Activated naive CD4-positive, alpha-beta T cell (primary cell): ENCODE measurements at places on chromosomes 2 and 18.
A peak's percentile ranks its signal among the peaks of the same experiment; 100 is the strongest.

GRCh38 chr2:121149384-121149783 is 135.6 kb downstream of the TFCP2L1 start:
- no peak for DNase-seq

GRCh38 chr18:11672846-11673454 is 16.1 kb upstream of the GNAL start:
- DNase-seq, result no peak

GRCh38 chr2:224372641-224373040 is 29.3 kb downstream of the FAM124B start:
- no peak for DNase-seq

DNA sequence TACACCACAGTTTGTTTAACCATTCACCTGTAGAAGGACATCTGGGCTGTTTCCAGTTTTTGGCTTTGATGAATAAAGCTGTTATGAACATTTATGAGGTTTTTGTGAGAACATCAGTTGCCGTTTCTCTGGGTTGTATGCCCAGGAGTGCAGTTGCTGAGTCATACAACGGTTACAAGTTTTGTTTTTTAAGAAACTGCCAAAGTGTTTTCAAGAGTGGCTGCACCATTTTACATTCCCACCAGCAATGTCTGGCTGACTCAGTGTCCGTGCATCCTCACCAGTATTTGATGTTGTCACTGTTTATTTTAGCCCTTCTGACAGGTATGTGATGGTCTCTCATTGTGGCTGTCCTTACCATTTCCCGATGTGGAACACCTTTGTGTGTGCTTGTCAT is 48.0 kb upstream of the GPR17 start:
- no peak for DNase-seq

DNA sequence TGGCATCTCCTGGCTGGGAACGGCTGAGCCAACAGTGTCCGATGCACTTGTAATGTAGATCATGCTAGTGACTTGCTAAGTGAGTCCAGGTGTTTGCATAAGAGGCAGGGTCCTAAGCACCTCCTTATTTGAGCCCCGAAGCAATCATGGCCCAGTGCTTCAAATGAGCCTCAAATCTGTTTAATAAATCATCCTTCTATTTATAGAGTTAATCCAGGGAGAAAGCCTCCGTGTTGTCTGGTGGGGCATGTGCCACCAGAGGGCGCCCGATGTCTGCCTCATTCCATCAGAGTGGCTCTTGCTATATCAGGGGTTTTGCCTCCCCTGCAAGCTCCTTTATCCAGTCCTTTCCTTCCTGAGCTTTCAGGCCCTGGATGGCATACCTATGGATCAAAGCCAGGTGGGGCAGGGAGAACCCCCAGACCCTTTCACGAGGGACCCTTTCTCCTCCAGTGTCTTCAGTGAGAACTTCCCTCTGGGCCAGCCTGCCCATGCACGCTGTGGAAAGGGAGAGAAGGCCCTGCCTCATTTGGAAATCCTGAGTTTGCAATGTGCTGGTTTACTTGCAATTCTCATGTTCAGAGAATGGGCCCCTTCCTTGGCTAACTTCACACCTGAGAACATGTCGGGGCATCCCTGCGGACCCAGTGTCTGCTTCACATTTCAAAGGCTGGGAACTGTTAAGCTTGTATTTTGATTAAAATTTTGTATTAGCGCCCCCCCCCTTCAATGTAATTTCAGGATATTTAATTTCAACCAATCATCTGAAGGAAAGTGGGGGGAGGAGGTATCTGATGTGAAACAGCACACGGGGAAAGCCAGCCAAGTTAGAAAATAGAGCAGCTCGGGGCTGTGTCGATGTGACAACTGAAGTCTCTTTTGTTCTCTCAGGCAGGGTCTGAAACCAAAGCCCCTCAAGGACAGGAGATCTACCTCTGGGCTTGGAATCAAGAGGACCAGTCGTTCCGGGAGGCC is 39.7 kb downstream of the RDH14 start:
- DNase-seq, result peak; percentile 72

GRCh38 chr2:27689424-27689823 is 25.7 kb downstream of the SLC4A1AP start:
- DNase-seq, result no peak

DNA sequence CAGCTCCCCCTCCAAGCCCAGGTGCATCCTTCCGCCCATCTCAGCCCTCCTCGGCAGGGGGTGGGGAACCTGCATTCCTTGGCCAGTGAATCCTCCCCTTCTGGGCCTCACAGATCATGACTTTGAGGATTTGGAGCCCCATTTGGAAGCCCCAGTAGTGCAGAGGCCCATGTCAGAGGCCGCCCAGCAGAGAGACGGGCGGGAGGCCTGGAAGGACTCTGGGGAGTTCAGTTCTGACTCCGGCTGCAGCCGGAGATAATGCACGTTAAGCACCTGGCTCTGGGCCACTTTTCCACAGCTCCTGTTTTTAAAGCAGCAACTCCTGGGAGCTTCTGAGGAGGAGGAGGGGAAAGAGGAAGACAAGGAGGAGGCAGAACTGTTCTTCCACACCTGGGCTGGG is 14.9 kb downstream of the ATOH8 start:
- DNase-seq, result no peak

DNA sequence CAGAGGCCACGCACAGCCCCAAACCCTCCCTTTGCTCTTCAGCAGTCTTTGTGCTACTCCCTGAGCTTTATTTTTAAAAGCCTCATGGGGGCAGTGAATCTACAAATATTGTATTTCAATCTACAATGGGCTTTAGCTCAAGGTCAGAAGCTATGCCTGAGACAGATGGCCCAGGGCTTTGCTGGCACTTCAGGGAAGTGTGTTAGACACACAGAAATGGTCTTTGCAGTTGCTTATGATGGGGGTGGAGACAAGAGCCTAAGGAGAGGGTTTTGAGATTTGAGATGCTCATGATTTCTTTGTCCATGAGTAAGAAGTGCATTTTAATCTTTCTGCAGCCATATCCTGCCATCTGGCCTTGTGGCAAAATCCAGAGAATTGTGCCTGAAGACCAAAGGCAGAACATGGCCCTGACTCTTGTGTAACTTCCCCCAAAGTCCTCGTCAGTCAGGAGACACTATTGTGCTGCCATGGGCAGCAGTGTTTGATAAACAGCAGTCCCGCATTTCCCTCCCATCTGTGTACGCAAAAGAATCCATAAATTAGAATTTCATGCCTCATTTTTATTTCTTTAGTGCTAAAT is 92.6 kb downstream of the VAPA start:
- DNase-seq, result no peak

DNA sequence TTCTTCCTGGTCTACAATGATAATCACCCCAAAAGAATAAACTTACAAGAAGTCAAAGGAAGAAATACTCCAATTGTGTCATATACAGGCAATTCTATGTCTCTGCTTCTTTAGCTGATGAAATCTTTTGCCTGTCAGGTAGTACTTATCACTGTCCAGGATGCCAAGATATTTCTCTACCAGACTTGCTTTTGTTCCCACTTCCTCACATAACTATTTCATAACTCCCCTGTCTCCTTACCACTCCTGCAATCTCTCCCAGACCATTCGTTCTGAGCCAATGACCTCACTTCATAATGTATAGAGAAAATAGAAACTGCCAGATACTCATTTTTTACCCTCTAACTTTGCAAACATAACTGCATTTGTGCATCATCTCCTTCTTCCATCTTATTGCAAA is 39.1 kb downstream of the HNMT start:
- DNase-seq, result no peak

- DNase-seq, result no peak
These were observed 8.5 kb upstream of the PAX3 start for GRCh38 chr2:222307143-222307756.

DNA sequence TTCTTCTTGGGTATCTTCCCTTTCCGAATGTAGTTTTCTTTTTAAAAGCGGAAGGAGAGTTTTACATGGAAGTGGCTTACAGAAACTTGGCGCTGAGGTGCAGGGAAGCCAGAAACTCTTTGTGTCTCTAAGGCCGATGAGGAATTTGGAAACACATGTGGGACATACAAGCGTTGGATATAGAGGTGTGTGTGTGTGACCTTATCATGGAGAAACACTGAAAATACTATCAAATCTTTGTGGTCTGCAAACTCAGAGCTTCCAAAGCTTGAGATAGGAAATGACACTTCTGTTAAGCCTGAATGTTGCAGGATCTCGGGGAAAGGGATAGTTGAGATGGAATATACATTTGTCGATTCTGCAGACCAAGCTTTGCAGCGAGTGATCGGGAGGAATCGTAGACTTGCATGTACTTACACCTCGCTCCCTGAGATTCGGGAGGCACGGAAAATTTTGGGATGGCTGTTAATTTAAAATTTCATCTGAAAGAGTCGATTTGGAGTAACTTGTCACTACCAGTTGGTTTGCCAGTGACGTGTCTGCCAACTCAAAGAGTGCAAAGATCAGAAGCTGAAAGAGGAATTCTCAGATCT is 1.0 kb downstream of the NAB1 start:
- DNase-seq, result no peak

GRCh38 chr2:182522405-182522896 is 95.6 kb upstream of the PDE1A start:
- DNase-seq, result no peak

- no peak for DNase-seq
These were observed 215.4 kb downstream of the AFF3 start for GRCh38 chr2:99926986-99927385.

- DNase-seq, result no peak
These were observed 96.2 kb downstream of the GLI2 start for GRCh38 chr2:120831891-120832290.

GRCh38 chr18:73407506-73407905 is 539.7 kb upstream of the NETO1 start:
- no peak for DNase-seq

- no peak for DNase-seq
These were observed 292.8 kb downstream of the SOX11 start for GRCh38 chr2:5984946-5985345.

DNA sequence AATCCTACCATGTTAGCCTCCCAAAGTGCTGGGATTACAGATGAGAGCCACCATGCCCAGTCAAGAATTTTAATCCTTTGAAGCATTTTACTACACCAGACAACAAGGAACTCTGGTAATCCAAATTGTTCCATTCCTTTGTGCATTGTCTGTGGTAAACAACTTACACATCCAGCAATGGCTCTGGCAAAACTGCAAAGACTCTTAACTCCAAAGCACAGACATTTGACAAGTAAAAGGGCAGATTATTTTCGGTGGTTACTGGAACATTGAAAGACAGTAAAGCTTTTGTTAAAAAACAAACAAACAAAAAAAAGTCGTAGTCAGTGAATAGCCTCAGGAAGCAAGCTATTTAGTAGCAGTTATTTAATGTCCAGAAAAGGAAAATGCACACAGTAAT is 33.2 kb upstream of the RMND5A start:
- no peak for DNase-seq

DNA sequence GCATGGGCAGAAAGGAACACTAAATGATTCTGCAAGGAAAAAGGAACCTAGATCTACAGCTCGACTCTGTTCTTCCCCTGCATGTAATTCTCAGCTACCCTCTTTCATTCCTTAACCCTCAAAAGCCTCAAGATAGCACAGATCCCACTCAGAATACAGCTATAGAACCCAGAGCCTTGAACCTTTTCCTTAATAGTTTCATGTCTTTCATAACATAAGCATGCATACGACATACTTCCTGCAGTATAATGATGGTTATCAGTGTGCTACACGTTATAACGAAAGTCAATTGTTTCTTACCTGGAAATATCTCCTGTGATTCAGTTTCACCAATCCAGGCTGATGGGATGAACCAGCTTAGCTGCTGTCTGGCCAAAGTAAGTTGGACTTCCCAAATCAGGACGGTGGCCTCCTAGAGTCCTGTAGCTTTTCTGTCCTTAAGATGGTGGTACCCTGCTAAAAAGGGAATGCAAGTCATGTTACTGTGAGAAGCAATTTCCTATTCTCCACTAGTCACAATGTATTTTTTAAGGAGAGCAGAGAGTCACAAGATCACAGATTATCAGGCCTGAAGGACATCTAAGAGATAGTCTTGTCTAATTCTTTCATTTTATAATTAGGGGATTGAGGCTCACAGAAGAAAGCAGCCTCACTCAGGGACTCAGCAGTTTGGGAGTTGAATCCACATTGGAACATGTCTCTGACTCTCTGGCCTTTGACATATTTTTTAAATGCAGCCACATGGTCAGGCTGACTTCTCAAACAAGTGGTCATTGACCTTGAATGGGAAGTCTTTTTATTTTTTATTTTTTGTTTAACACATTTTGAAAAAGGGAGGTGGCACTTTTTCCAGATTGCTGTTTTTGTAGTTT is 41.8 kb downstream of the CYRIA start:
- DNase-seq, result no peak

DNA sequence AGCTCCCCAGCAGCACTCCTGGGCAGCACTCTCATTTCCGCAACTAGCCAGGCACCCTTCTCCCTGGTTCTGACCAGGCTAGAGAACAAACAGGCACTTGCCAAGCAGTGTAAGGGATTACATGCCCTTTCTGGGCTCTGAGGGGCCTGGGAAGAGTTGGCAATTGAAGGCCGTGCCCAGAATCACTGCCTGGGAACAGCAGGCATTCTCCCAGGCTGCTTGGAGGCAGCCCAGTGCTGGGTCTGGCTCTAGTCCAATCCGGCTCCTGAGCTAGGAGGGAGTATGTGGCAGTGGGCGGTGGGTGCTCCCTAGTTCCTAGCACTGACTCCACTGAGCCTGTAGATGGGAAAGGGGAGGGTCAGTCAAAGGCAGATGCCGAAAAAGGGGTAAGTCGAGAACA is 34.1 kb upstream of the SP3 start:
- no peak for DNase-seq

DNA sequence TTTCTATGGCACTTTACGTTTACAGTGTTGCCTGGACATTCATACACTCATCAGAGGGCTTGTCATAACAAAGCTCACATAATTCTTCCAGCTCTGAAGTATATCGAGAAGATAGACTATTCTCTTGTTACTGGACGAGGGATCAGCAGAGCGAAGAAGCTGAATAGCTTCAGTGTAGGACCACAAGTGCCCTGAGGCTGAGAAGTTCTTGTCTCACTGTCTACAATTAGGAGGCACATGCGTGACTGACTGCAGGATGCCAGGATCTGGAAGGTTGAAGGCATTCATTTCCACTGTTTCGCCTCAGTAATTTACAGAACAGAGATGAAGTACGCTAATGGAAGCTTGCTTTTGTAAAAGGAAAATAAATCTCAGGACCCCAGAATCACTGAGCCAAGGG is 9.6 kb downstream of the SH3YL1 start:
- no peak for DNase-seq

DNA sequence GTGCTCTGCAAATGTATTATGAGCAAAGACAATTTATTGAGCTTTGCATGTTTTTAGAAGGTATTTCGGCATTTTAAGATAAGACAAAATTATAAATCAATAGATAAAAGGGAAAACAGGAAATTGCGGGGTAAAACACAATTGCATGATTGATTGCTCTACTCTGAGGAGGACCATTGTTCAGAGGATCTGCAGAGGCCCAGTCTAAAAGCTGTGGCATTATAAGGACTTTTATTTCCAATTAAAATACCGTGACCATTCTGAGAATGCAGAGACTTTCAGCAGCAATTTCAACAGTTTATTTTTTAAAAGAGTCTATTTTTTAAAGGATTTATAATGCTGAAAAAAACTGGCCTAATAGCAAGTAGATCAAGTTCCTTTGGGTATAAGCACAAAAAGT is 62.0 kb downstream of the TPGS2 start:
- no peak for DNase-seq

GRCh38 chr2:1968988-1969700 is 224.8 kb upstream of the PXDN start:
- DNase-seq, result no peak
